ENCODE measurements at places on chromosomes 12 and 14.

GRCh38 chr12:64160021-64160710, 61.9 kb downstream of the KICS2 start:
- DNase-seq, result peak; percentile 42

DNA sequence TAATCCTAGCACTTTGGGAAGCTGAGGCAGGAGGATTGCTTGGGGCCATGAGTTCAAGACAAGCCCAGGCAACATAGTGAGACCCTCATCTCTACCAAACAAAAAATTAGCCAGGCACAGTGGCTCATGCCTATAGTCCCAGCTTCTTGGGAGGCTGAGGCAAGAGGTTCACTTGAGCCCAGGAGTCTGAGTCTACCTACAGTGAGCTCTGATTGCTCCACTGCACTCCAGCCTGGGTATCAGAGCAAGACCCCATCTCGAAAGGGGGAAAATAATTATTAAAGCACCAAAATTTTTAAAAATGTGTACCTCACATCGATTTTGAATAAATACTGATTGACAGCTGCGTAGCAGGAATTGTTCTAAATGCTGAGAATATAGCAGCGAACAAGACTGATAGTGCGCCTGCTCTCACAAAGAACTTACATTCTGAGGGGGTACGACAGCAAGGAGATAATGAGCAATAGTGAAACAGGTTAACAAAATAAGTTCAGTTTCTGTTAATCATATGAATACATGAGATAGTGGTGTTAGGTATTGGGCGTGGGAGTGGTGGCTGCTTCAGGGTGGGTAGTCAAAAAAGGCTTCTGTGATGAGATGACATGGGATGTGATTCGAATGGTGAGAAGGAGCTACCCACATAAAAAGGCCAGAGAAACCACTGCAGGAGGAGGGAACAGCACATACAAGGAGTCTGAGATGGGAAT, 19.6 kb downstream of the HCFC2 start:
- no peak for DNase-seq

GRCh38 chr14:29814156-29815015, 113.3 kb downstream of the PRKD1 start:
- DNase-seq, result no peak

DNA sequence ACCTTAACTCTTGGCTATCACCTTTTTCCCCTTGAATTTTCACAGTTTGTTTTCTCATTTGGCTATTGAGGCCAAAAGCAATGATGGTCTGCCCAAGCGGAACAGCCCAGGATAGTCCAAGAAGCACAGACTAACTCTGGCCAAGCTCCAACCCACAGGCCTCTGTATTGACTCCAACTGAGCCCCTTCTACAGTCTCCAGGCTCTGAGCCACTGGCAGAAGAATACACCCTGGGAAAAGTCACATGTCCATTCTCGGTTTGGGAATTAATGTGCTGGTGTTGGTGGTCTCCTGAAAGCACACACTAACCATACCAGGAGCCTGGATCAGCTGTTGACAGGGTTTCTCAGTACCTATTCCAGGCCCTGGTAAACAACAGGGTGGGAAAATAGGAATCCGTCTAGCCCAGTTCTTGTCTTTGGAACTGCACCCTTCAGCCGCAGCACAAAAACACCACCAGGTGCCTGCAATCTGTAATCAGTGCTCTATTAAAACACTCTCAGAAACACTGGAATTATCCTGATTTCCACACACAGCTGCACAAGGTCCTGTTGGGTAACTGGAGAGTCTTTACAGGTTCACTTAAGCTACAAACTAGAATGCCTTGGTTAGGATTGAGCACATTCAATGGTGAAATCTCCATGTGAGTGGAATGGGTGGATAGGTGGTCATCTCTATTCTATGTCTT, 63.6 kb downstream of the STXBP6 start:
- DNase-seq, result no peak

DNA sequence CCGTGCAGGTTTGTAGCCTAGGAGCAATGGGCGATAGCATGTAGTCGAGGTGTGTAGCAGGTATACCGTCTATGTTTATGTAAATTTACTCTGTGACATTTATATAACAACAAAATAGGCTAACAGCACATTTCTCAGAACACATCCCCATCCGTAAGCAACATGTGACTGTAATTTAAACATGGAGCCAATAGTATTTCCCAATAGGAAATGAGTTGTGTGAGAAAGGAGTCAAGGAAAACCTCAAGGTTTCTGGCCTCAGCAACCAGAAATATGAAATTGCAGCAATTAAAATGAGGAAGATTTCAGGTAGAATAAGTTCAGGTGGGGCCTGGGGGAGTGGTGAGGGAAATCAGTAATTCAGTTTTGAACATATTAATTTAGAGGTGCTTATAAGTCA, 136.0 kb downstream of the MSRB3 start:
- DNase-seq, result no peak

DNA sequence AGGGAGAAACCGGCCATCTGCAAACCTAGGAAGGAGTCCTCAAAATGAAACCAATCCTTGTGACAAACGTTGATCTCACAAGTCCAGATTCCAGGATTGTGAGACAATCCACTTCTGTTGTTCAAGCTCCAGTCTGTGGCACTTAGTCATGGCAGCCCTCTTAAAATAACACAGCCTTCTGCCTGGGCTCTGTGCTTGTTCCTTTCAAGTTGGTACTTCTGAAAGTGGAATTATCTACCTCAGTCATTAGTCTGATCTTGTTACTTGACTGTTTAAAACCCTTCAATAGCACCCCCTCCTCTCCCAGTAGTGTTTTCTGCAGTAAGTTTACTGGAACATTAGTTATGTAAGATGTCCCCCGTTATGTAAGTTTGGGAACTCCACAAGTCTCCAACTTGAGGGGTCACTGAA, 111.0 kb upstream of the HIF1A start:
- DNase-seq, result peak; percentile 60

GRCh38 chr14:47674148-47674542, 1.3 kb downstream of the MDGA2 start:
- no peak for DNase-seq

- DNase-seq, result no peak
Observed at GRCh38 chr14:79580414-79580813, 630.9 kb downstream of the DIO2 start.

DNA sequence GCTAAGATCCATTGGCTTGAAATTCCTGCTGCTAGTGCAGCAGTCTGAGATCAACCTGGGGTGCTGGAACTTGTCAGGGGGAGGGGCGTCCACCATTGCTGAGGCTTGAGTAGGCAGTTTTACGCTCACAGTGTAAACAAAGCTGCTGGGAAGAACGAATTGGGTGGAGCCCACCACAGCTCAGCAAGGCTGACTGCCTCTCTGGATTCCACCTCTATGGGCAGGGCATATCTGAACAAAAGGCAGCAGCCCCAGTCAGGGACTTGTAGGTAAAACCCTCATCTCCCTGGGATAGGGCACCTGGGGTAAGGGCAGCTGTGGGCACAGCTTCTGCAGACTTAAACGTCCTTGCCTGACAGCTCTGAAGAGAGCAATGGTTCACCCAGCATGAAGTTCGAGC, 191.7 kb downstream of the ALG10B start:
- DNase-seq, result no peak

DNA sequence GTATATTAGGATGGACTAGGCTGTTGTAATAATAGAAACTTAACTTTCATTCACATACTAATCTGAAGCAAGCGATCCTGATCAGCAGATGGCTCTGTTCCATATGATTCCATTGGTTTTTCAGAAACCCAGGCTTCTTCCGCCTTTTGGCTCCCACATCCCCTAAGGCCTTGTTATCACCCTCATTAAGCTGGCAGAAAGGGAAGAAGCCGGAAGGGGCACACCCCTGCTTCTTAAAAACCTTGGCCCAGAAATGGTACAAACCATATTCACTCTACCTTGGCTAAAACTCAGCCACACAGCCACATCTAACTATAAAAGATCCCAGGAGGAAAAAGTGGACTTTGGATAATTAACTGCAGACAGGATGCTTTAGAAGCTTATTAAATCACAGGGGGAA, 329.2 kb downstream of the PCNX1 start:
- no peak for DNase-seq

GRCh38 chr12:8554451-8555195, 13.9 kb upstream of the CLEC4E start:
- DNase-seq, result no peak

DNA sequence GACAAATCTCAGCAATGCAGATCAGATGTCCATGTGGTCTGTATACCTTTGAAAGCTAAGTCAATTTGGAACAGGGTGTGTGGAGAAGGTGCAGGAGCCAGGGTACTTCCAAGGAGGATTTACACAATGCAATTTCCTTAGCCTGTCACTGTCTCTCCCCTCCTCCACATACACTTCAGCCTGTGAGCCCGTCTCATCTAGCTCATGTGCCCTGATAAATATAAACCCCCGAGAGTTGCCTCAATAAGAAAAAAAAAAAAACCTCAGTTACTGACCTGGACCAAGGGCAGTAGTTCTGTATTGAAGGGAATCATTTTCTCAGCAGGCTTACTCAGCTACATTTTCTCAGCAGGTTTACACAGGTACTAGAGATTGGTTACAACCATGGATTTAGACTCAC, 132.1 kb upstream of the PELI2 start:
- no peak for DNase-seq

DNA sequence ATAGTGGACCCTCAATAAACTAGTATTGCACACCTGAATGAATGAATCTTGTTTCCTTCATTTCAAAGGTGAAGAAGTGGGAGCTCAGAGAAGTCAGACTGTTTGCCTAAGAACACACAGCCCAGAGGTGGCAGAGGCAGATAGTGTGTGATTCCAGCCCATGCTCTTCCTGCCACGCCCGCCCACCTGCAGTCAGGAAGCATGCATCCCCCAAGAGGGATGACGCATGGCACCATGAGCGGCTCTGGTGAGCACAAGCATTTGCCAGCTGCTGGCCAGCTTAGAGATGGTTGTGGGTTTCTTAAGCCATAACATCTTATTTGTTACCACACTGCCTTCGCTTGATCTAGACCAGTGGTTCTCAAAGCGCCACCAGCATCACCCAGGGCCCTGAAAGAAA, 133.8 kb downstream of the RIMBP2 start:
- no peak for DNase-seq

GRCh38 chr14:65019944-65020566, 33.4 kb downstream of the FNTB start:
- peak; percentile 82 for DNase-seq

DNA sequence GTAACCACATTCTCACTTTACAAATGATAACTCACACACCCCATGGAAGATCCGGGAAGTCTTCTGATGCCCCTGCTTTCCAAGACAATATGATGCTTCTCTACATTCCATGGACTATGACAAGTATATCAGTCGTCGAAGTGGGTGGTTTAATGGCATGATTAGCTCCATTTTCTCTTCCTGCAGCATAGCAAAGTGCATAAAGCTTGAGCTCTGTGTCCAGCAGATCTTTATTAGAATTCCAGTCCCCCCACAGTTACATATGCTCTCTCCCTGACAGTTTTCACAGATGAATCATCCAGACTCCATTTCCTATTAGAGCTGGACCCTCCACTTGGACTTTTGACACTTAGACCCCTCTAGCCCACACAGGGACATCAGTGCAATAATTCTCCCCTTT, 174.9 kb downstream of the BCAT1 start:
- DNase-seq, result no peak

- no peak for DNase-seq
Observed at GRCh38 chr12:22121224-22121623, 75.2 kb downstream of the CMAS start.

GRCh38 chr14:22513066-22513812, 75.8 kb downstream of the DAD1 start:
- DNase-seq, result peak; percentile 25

DNA sequence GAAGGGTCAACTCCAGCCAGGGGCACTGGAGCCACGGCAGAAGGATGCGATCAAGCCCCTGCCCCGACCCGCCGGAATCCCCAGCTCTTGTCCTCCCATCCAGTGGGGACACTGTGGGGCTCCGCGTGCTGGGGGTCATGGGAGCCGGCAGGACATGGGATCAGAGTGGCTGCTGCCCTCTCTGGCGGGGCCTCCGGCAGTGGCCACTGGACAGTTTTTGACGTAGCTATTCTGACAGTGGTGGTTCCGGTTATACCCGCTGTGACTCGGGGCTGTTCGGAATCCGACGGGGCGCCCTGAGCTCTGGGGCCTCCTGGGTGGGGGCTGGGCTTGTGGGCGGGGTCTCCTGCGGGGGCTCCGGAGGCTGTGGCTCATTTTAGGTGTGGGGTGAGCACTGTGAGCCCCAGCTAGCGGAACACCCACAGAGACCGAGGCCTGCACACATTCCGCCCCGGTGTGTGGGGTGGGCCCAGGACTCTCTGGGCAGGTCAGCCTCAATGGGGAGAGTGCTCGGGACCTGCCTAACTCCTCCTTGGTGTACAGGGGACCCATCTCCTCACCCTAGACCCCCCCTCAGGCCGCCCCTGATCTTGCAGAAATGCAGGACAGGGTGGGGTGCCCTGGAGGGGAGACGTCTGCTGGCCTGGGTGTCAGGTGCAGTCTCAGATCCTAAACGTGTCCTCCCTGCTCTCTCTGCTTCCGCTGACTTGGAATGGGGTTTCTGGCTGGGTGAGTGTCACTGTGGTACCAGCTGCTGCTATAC, 374.2 kb downstream of the TMEM121 start:
- no peak for DNase-seq

GRCh38 chr12:25186788-25187402, 8.1 kb downstream of the DNAI7 start:
- no peak for DNase-seq

- peak; percentile 39 for DNase-seq
Observed at GRCh38 chr12:62599854-62600437, 133.3 kb downstream of the MON2 start.

- no peak for DNase-seq
Observed at GRCh38 chr12:96143392-96143791, 50.8 kb upstream of the ELK3 start.

- no peak for DNase-seq
Observed at GRCh38 chr12:89344862-89345202, 7.5 kb downstream of the DUSP6 start.

DNA sequence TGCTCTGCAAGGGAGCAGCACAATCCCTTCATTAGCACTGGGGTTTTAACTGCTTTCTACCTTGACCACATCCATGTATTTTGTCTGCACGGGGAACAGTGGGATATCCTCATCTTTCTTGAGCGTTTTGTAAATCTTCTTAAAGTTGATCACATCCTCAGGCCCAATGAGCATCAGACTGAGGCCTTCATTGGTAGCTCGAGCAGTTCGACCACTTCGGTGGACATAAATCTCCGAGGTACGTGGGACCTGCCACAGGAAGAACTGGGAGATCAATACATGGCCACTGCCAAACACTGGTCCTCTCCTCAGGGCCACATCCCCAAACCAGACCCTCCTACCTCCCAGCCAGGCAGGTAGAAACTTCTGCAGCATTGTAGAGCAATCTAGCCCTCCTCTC, 26.1 kb downstream of the DDX24 start:
- no peak for DNase-seq

DNA sequence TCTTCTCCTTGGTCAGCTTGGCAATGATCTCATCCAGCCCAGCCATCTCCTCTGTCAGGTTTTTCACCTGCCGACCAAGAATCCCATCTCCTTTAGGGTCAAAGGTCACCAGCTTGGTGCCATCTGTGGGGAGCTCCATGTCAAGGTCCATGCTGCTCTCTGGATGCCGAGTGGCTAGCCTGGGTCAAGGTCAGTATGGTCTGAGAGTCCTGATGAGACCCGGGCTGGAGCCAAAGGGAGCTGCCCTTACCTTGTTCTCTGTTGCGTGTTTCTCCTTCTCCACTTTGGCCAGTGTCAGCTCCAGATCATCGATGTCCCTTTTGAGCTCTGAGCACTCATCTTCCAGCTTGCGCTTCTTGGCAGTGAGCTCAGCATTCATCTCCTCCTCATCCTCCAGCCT, 11.8 kb downstream of the MYH7 start:
- DNase-seq, result no peak
